ENCODE measurements at places on chromosomes 13 and 19. TPM values are rescaled to one million over a fixed set of nuclear protein-coding genes. Genes with fewer than 3 reads are reported as not detected.

Gene TEX29
- not detected for total RNA-seq

Gene CCL25
- not detected for total RNA-seq

Gene KLK15
- not detected for total RNA-seq

Gene RASAL3
- total RNA-seq = not detected

Gene ZNF43
- total RNA-seq = 4.7 TPM

Gene RETN
- total RNA-seq = not detected

Gene TMEM255B
- 1.3 TPM for total RNA-seq

Gene FCER2
- total RNA-seq = not detected

Gene CCNE1
- total RNA-seq = 5.6 TPM

Gene USP12
- total RNA-seq = 25.6 TPM

Gene REEP6
- total RNA-seq = 0.44 TPM

Gene CHERP
- total RNA-seq = 3.9 TPM

Gene ZNF155
- 11.4 TPM for total RNA-seq

Gene NDUFS7
- 72.2 TPM for total RNA-seq

Gene PRPF31
- 45.1 TPM for total RNA-seq

Gene TEKTIP1
- total RNA-seq = not detected

Gene FGF22
- total RNA-seq = not detected

Gene CHST8
- not detected for total RNA-seq

Gene NCAN
- total RNA-seq = under 0.01 TPM

Gene COL4A1
- total RNA-seq = 43.2 TPM

Gene HIPK4
- total RNA-seq = not detected

Gene LILRA1
- total RNA-seq = not detected

Gene NR1H2
- 74.4 TPM for total RNA-seq

Gene CGB2
- not detected for total RNA-seq

Gene MBD3L3
- not detected for total RNA-seq

Gene EMP3
- 92.0 TPM for total RNA-seq

Gene CBARP
- total RNA-seq = 4.6 TPM

Gene ZNF491
- 3.4 TPM for total RNA-seq

Gene CRB3
- total RNA-seq = not detected

Gene TBXA2R
- 1.4 TPM for total RNA-seq

Gene NLRP12
- total RNA-seq = not detected

Gene METTL21C
- not detected for total RNA-seq

Gene EHD2
- 164 TPM for total RNA-seq

Gene IL11
- total RNA-seq = 6.9 TPM

Gene CYP2A7
- not detected for total RNA-seq

Gene ZNF780B
- 14.1 TPM for total RNA-seq

Gene NLRP9
- total RNA-seq = not detected

Gene SWSAP1
- total RNA-seq = 0.62 TPM

Gene KCNN4
- 1.3 TPM for total RNA-seq

Gene GRK1
- not detected for total RNA-seq

Gene OVOL3
- not detected for total RNA-seq

Gene COG3
- total RNA-seq = 41.4 TPM

Gene ANKRD24
- 1.2 TPM for total RNA-seq

Gene CERS1
- 1.1 TPM for total RNA-seq

Gene TPTE2
- total RNA-seq = not detected

Gene ACER1
- total RNA-seq = not detected

Gene GIPR
- not detected for total RNA-seq

Gene KLF2
- total RNA-seq = 2.0 TPM

Gene ZNF667
- total RNA-seq = 5.5 TPM

Gene UPK1A
- not detected for total RNA-seq
